ENCODE measurements at places on chromosomes 5 and 9. TPM values are rescaled to one million over a fixed set of nuclear protein-coding genes. Genes with fewer than 3 reads are reported as not detected.
A peak's percentile ranks its signal among the peaks of the same experiment; 100 is the strongest.

- no peak overlapping the region for H3K27ac ChIP-seq
- DNase-seq = peak; percentile 41
- peaks cover 34% of the 10 kb centered on the region for H3K27me3 ChIP-seq
- no peaks in the 10 kb centered on the region for H3K36me3 ChIP-seq
Observed at GRCh38 chr9:133429641-133430161, 7.5 kb downstream of the ADAMTS13 start.

GRCh38 chr5:94693043-94693822 is 74.8 kb downstream of the SLF1 start:
- H3K27me3 ChIP-seq = no peaks in the 10 kb centered on the region
- no peak overlapping the region for H3K27ac ChIP-seq
- DNase-seq = no peak
- H3K36me3 ChIP-seq = peaks cover 10% of the 10 kb centered on the region

C6 gene
- not detected for total RNA-seq

DNA sequence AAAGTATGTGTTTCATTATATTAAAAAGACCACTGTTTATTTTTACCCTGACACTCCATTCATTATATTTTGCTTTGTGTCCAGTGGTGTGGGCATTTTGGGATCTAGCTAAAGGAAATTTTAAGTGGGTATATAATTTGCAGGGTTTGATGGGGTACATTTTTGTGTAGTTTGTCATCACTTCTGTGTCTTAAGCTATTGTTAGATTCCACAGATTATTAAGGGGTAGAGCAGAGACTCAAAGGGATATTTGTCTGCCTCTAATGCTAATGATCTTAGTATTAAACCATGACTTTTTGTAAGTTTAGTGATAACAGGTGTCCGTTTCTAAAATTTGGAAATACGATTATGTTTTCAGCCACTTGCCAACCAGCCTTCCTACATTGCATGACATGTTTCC is 731.6 kb downstream of the BRINP1 start:
- H3K27ac ChIP-seq = no peak overlapping the region
- no peak overlapping the region for H3K4me3 ChIP-seq
- H3K27me3 ChIP-seq = no peaks in the 10 kb centered on the region
- H3K36me3 ChIP-seq = no peaks in the 10 kb centered on the region
- no peak for DNase-seq

C9orf78 gene
- 71.4 TPM for total RNA-seq

SPATA31C1 gene
- total RNA-seq = not detected

GPX3 gene
- not detected for total RNA-seq

GRCh38 chr9:2012347-2012746 is 2.8 kb upstream of the SMARCA2 start:
- no peak overlapping the region for H3K27ac ChIP-seq
- DNase-seq = no peak
- H3K4me3 ChIP-seq = peak overlapping the region; percentile 15
- peaks cover under 1% of the 10 kb centered on the region for H3K36me3 ChIP-seq
- H3K27me3 ChIP-seq = no peaks in the 10 kb centered on the region

GRCh38 chr5:68436686-68437520 is 221.3 kb downstream of the PIK3R1 start:
- peaks cover 53% of the 10 kb centered on the region for H3K4me1 ChIP-seq
- H3K36me3 ChIP-seq = peaks cover 5% of the 10 kb centered on the region
- no peak overlapping the region for H3K27ac ChIP-seq

SNCAIP gene
- total RNA-seq = not detected

ABLIM3 gene
- total RNA-seq = not detected

MUSK gene
- total RNA-seq = not detected

SPINK1 gene
- total RNA-seq = not detected

- peaks cover 10% of the 10 kb centered on the region for H3K4me1 ChIP-seq
- H3K36me3 ChIP-seq = peaks cover 4% of the 10 kb centered on the region
- H3K27ac ChIP-seq = no peak overlapping the region
- H3K27me3 ChIP-seq = no peaks in the 10 kb centered on the region
- no peak for DNase-seq
Observed at GRCh38 chr9:35797311-35798109, 6.1 kb downstream of the NPR2 start.

DNA sequence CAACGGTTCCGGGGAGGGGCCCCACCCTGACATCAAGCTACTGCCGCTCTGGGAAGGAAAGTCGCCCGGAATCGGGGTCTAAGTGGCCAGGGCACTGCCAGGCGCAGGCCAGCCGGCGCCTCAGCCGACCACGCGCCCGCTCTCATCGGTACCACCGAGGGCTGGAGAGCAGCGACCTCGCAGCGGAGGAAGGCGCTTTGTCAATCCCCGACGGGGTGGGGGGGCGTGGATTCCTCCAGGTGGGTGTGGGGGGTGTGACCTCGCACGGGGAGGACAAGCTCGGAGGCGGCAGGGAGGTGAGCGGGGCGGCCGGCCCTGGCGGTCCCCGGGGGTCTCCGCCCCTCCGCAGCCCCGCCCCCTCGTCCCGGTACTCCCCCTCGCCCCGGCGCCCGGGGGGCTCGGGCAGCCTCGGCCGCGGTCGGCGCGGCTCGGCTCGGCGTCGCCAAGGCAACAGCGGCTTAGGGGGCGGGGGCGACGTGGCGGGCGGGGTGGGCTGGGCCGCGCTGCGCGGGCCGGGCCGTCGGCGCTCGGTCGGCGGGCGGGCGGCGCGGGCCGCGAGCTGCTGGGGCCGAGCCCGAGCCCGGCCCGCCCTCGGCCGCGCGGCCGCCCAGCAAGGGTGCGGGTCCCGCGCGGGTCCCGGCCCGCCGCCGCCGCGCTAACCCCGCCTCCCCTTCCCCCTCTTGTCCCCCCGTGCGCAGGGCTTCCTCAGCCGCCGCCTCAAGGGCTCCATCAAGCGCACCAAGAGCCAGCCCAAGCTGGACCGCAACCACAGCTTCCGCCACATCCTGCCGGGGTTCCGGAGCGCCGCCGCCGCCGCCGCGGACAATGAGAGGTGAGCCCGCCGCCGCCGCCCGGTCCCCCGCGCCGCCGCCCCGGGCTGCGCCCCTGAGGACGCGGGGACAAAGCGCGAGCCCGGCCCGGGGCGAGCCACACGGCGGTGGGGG is 47.5 kb downstream of the DAB2IP start:
- peaks cover 68% of the 10 kb centered on the region for H3K27me3 ChIP-seq
- peak overlapping the region; percentile 59 for H3K4me3 ChIP-seq
- peaks cover 15% of the 10 kb centered on the region for H3K4me1 ChIP-seq
- peak; percentile 86 for DNase-seq

ANGPTL2 gene
- not detected for total RNA-seq

TAL2 gene
- not detected for total RNA-seq

GRCh38 chr9:75429531-75430475 is 341.5 kb downstream of the OSTF1 start:
- no peak overlapping the region for H3K4me3 ChIP-seq
- no peak for DNase-seq
- no peaks in the 10 kb centered on the region for H3K36me3 ChIP-seq
- peaks cover 11% of the 10 kb centered on the region for H3K27me3 ChIP-seq
- no peak overlapping the region for H3K27ac ChIP-seq

- H3K4me1 ChIP-seq = no peaks in the 10 kb centered on the region
- H3K27me3 ChIP-seq = no peaks in the 10 kb centered on the region
- no peak for DNase-seq
- H3K4me3 ChIP-seq = no peak overlapping the region
- no peak overlapping the region for H3K27ac ChIP-seq
Observed at GRCh38 chr9:80320916-80321315, 749.2 kb downstream of the TLE4 start.

GRCh38 chr9:21585756-21586752 is 103.9 kb upstream of the IFNE start:
- H3K36me3 ChIP-seq = peaks cover 3% of the 10 kb centered on the region
- H3K4me1 ChIP-seq = peaks cover 21% of the 10 kb centered on the region
- no peak overlapping the region for H3K27ac ChIP-seq
- H3K4me3 ChIP-seq = no peak overlapping the region
- H3K27me3 ChIP-seq = no peaks in the 10 kb centered on the region

SPATA31D4 gene
- total RNA-seq = not detected

- no peak for DNase-seq
- no peak overlapping the region for H3K4me3 ChIP-seq
Observed at GRCh38 chr5:53476531-53477480, 3.6 kb upstream of the FST start.

- peak overlapping the region; percentile 49 for H3K4me3 ChIP-seq
- peaks cover 4% of the 10 kb centered on the region for H3K27me3 ChIP-seq
- DNase-seq = no peak
Observed at GRCh38 chr5:39256477-39257235, 37.3 kb upstream of the FYB1 start.

C5orf52 gene
- total RNA-seq = not detected

POU5F2 gene
- 1.3 TPM for total RNA-seq

DNA sequence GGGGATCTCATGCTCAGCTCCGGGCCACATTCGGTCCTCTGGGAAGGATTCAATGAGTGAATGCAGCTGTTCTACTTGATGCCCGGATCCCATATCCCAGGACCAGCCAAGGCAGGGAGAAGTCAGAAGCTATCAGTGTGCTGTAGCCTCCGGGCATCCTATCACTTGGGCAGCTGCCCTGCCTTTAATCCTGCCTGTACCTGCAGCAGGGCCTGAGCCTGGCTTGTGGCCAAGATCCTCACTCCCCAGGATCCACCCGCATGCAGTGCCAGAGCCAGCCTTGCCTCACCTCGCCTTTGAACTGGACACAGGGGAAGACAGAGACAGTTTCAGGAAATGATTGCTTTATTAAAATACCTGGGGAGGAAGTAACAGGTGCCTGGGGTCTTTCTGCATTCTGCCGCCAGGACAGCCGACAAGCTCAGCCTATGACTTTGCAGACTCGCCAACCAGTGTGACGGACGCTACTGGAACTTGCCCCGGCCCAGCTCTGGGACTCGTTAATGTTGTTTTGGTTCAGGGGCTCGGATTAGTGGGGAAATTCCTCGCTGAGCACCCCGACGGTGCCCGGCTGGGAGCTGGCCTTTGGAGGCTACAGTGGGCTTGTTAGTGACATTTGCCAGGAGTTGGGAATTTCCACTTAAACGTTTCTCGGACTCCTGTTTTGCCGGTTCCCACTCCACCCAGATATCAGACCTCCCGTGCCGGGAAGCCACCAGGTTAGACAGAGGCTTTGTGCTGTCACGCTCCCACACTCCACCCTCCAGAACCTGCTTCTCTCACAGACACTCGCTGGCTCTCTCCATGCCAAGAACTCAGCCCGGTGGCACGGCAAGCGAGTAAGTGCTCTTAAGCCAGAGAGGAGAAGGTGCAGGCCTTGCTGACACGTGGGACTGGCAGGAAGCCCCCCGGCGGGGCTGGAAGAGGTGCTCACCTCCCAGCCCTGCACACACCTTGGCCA is 721 bp downstream of the PTGES start:
- peaks cover 6% of the 10 kb centered on the region for H3K4me1 ChIP-seq
- H3K4me3 ChIP-seq = peak overlapping the region; percentile 15
- DNase-seq = no peak

DNA sequence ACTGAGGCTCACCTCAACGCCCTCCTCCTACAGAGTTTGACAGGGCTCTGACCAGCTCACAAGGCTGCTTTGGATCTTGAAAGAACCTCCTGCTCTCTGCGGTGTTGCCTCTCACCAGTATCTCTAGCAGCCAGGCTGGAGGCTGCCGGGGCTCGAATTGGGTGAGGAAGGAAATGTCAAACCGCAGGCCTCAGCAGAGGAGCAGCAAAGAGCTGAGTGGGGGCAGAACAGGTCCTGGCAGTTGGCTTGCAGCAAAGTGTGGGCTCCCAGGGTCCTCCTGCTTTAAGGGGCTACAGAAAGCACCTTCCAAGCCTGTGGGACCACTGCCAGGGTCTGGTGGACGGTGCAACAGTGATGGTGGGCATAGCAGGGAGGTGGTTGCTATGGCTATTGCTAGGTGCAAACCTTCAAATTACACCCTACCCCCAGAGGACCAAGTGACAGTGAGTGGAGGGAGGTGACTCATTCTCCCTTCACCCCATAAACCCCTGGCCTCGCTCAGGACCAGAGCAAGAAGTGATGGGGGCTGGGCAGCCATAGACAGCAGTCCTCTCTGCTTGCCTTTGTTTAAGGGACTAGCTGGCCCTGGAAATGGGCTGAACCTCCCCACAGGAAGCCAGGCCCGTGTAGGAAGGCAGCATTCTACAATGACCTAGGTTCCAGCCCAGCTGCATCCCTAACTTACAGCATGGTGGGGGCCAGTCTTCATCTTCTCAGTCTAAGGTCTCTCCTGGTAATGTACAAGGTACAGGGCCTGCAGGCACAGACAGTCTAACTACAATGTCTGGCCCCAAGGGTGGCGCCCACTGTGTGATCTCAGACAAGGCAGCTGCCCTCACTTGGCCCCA is 18.7 kb downstream of the LCP2 start:
- peak; percentile 87 for DNase-seq
- peaks cover 86% of the 10 kb centered on the region for H3K4me1 ChIP-seq

DNA sequence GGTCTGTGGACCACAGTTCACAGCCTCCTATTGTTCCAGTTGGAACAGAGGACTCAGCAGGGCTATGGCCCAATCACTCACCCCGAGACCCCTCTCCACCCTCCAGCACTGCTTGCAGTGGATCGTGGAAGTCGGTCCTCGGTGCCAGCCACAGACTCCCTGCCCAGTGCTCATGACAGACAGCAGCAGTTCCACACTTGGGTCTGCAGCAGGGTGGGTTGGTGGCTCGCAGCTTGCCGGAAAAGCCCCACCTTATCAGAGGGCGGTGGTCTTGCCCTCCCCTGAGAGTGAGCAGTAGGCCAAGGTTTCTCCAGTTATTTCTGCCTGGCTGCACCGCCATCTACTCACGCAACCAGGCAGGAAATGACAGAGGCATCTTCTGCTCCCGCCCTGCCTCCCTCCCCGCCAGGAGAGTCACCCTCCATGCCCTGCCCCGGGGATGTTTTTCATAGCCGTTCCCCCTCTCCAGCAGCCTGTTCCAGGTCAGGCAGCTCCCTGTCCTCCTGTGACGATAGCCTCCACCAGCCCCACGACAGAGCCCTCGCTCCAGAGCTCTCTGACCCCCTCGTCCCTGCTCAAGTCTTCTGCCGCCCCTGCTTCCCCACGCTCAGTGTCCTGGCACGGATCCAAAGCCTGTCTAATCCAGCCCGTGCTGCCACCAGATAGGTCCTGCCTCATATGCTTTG is 34.5 kb downstream of the UNC5A start:
- H3K27ac ChIP-seq = no peak overlapping the region
- no peaks in the 10 kb centered on the region for H3K36me3 ChIP-seq
- peaks cover 2% of the 10 kb centered on the region for H3K4me1 ChIP-seq
- DNase-seq = no peak
- H3K4me3 ChIP-seq = no peak overlapping the region

ZNF354B gene
- total RNA-seq = 22.0 TPM

Data from activated naive CD8-positive, alpha-beta T cell treated with anti-CD3 and anti-CD28 coated beads, Interleukin-2, amount 10 ng/mL, durations not matched to agents 7 days and 5 days (primary cell).